HuH-7.5 (cell line): ENCODE measurements at places on chromosomes 1 and 21.

DNA sequence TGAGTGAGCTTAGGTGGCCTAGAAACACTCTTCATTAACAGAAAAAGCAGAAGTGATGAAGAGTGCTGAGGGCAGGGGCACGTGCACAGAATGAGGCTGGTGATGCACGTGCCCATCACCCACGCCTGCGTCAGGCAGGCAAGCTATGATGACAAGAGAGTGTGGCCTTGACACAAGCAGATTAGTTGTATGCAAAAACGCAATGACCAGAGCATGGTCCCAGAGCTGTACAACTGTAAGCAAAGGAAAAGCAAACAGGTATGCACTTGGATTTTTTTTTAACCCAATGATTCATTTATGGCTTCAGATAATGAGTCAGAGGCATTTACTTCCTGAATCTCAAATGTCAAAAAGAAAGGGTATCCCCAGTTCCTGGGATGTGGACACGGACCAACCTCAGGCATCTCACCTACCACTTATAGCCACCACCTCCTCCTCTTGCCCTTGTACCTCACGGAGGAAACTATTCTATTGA lies 9.1 kb upstream of the TMEM61 start:
- no peak for DNase-seq

GRCh38 chr1:7539769-7540175 lies 231.3 kb upstream of the VAMP3 start:
- DNase-seq, result no peak

- no peak for DNase-seq
Measured at GRCh38 chr21:36841866-36842265, 124.6 kb downstream of the HLCS start.

GRCh38 chr1:175826705-175827104 lies 83.3 kb upstream of the TNR start:
- DNase-seq, result no peak

DNA sequence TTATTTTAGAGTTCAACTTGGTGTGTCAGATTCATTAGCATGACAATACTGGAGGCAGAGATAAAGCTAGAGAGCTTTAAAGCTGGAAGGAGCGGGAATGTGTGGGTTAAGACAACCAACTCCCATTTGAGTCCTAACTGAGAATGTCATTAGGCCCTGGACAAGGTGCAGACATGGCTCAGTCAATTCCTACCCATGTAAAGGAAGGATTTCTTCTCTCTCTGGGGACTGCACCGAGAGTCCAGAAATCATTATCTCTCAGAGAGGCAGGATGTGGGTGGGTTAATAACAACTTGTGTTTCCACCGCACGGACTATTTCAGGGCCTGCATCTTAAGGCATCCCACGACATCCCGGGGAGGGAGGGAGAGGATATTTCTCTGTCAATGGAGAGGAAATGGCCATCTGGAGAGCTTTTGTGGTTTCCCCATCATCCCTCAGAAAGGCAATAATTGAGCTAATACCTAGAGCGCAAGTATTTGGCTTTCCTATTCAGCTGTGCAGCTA lies 46.7 kb upstream of the SARS1 start:
- DNase-seq, result no peak

- no peak for DNase-seq
Measured at GRCh38 chr1:10216090-10216749, 5.8 kb downstream of the KIF1B start.

DNA sequence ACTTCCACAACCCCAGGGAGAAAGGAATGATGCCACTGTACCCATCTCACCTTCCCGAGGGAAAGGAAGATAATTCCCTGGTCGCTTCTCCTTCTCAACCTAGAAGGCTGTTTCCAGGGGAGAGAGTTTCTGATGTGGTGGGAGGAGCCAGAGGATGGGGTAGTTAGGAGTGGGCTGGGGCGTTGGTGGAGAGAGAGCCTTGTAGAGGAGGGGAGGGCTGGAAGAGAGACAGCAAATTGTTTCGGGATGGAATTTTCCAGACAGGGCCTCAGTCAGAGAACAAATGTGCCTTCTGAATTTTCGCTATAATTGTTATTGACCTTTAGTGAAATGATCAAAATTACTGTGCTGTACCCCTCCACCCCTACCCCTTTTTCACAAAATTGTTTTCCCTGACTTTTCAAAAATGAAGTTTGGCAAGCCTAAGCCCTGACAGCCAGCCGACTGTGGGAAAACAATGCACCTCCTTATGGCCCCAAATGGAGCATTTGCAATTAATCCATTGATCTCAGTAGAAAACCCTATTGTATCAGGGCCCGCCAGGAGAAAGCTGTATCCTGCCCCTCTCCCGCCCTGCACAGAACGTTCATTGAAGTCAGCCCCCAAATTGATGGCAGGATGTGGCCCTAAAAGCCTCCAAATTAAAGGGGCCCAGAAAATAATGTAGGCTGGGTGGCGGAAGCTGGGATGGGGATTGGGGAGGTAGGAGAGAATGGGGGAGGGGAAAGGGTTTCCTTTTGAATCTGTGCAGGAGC lies 69.1 kb upstream of the JUN start:
- no peak for DNase-seq
